ENCODE measurements at places on chromosomes 4 and X.
A peak's percentile ranks its signal among the peaks of the same experiment; 100 is the strongest.

DNA sequence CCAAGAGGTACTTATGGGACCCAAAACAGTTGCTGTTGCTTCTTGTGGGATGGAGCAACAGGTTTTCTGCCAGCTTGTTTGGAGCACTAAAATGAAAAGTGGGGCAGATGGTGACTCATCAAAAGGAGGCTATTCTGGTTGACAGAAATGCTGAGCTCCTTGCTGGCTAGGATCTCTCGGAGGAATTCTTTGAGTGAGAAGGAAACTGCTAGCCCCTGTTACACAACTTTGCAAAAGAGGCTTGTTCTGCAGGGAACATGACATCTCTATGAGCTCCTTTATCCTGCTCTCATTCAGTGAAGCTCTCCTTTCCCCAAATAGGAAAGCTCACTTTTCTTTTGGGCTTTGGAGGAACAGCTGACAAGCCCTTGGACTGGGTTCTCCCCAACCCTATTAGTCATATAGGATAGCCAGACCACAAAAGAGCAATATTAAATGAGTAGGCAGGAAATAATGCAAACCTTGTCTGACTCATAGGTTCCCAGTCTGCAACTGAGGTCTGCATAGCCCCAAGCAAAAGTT lies 108.3 kb downstream of the CDS1 start:
- peak; percentile 97 for DNase-seq

DNA sequence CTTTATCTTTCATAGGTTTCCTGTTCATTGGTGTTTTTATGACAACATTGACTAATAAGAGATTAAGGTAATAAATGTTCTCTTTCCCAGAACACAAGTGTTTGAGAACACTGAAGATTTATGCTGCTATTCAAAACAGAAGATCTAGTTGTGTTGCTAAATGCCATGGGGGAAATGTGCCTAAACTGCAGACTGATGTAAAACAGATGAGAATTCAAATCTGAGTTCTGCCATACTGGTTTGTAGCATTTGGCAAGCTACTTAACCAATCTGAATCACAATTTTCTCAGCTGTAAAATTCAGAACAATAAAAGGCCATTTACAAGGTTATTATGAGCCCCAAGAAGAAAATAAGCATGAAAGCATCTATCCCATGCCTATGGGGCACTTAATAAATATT lies 2.3 kb downstream of the SLC10A6 start:
- no peak for DNase-seq

- peak; percentile 40 for DNase-seq
Observed at GRCh38 chr4:99979872-99980271, 29.8 kb upstream of the H2AZ1 start.

DNA sequence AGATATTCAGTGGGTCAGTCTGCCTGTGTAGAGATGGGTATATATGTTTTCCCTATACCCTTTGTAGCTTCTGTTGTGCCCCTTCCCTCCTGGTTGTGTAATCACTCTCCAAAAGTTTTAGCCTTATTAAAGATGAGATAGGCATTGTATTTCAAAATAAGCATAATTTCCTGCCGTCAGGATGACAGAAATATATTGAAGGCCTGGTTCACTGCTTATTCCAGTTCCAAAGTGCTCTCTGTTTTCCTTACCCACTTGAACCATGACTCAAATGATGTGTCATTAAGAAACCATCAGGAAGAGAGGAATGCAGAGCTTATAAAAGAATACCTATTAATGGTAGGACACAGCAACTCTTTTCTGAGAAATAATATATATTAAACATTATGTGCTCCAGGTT lies 178.5 kb downstream of the GABRB1 start:
- peak; percentile 92 for DNase-seq
